Non-pigmented ciliary epithelial cell (primary cell): ENCODE measurements at places on chromosomes 5 and 9.

- no peak for DNase-seq
These were observed 75.6 kb downstream of the TLR4 start for GRCh38 chr9:117779760-117780159.

DNA sequence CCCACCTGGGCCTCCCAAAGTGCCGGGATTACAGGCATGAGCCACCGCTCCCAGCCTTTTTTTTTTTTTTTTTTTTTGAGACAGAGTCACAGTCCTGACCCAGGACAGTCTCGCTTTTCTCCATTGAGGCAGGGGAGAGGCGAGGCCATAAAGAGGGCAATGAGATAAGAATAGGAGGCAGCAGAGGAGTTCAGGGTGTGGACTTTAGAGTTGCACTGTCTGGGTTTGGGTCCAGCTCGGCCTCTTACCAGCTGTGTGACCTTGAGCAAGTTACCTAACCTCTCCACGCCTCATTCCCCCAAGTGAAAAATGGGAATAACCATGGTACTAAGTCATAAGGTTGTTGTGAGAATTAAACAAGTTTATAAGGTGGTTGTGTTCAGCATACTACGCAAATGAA lies 24.6 kb upstream of the ANKH start:
- no peak for DNase-seq

GRCh38 chr9:109793921-109794320 lies 13.9 kb downstream of the PALM2AKAP2 start:
- no peak for DNase-seq

DNA sequence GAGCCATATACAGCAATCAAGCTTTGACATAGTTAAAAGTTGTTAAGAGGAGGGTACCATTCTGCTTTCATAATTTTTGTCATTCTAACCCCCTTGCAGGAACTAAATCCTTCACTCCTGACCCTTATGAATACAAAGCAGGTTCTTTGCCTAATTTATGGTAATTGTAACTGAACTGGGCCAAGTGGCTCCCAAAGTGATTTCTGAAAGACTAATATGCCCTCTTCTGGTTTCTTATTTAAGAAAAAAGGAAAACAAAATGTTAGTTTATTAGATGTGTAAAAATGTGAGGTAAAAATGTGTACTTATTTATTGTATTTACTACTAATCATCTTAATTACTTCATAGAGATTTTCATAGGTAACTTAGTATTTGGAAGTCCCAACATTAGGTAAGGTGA lies 268.5 kb downstream of the BNC2 start:
- DNase-seq = no peak

GRCh38 chr5:78659114-78659513 lies 10.5 kb upstream of the LHFPL2 start:
- DNase-seq = no peak

DNA sequence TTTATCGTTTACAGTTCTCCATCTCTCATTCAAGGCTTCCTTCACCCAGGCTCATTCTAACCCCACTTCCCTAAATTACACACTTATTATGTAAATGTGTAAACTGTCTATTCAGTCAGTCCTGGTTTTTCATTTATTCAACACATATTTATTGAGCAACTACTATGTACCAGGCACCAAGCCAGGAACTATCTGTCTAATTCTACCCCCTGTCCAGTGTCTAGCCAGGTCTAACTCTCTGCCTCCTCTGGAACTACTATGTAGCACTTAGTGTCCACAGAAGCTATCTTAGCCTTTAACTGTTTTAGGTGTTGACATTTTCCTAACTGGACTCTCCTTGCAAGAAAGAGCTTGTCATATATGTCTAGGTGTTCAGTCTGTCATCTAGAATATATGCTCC lies 56.5 kb downstream of the PDE4D start:
- DNase-seq = no peak

DNA sequence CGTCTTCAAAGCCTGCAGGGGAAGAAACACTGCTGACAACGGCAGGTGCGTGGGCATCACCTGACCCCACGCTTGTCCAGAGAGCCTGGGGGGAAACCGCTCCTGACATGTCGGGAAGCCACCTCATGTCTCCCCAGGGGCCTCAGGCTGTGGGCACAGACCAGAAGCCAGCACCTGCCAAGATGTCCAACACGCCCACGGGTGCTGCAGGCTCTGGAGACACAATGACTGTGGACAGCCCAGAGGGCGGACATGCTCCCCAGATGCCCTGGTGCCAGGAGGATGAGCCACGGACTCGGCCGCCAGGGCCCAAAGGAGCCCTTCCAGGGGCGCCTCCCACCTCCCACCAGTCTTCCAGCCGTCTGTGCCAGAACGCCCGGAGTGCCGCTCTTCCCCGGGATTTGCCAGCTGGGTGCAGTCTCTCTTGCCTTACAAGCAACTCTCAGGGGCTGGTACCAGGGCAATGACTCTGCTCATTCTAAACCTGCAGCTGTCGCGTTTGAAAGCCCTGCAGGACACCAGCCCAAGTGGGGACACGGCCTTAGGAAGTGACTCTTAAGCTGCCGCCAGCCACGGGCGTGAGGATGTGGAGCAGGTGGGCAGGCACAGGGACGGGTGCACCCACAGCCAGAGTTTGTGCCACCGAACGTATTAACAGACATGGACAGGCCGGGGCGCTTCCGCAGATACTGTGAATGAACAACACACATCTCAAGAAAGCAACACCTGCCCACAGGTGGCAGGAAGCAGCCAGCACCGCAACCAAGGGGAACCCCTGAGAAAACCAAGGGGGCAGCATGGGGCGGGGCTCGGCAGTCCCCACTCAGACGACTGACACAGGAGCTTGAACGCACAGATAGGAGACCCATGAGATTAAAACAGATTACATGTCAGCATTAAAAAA lies 6.8 kb upstream of the LHX3 start:
- DNase-seq = no peak

GRCh38 chr5:171409164-171410136 lies 10.0 kb upstream of the FGF18 start:
- no peak for DNase-seq

GRCh38 chr5:86461169-86461956 lies 156.4 kb upstream of the COX7C start:
- peak; percentile 1 for DNase-seq

DNA sequence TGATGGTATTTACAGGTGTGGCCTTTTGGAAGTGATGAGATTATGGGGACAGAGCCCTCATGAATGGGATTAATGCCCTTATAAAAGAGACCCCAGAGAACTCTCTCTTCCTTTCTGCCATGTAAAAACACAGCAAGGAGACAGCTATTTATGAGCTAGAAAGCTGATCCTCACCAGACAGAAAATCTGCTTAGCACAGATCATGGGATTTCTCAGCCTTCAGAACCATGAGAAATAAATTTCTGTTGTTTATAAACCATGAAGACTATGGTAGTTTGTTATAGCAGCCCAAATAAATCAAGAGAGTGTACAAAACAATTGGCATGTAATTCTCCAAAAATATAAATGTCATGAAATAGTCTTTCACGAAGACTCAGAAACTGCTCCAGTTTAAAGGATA lies 211.0 kb downstream of the PDE4D start:
- DNase-seq = no peak

- no peak for DNase-seq
These were observed 358.0 kb downstream of the ENC1 start for GRCh38 chr5:74282490-74282889.

DNA sequence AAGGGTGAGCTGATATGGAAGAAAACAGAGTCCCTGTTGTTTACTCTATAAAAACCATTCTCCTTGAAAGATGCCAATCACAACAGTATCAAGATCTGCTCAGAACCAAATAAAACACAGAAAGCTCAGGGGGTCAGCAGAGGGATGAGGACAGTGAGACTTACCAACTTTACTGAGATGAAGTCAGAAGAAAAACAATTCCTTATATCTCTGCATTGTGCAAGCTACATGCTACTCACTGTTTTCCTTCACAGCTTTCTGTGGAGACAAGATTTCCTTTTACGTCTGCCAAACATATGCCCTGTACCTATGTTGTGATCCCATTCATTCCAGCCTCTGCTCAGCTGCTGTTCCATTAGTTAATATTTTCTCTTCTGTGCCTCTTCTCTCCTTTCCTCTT lies 185.6 kb downstream of the TSSK1B start:
- no peak for DNase-seq

- no peak for DNase-seq
These were observed 2.0 kb downstream of the SPINK7 start for GRCh38 chr5:148314187-148314586.

DNA sequence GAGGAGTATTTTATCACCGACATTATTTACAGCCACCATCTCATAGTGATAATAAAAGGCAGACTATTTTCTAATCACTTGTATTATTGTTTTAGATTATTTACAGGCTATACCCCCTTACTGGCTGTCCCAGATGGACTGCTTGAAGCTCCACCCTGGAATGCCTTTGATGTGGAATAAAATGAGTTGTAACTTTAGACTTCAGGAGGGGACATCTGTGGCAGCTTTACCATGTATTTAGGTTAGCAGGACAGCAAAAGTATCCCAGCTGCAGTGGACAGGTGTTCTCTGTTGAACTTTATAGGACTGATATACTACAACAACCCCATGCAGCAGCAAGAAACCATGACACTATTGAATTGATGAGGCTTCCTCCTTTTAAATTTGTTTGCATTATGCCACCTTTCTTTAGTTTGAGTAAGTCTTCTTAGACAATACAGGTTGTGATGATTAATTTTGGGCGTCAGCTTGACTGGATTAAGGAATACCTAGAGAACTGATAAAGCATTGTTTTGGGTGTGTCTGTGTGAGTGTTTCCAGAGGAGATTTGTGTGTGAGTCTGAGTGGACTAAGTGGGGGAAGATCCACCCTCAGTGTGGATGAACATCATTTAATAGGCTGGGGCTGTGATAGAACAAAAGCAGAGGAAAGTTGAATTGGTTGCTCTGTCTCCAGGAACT lies 29.2 kb upstream of the C9orf57 start:
- DNase-seq = no peak

- DNase-seq = no peak
These were observed 34.7 kb downstream of the CSNK1G3 start for GRCh38 chr5:123546657-123547056.

DNA sequence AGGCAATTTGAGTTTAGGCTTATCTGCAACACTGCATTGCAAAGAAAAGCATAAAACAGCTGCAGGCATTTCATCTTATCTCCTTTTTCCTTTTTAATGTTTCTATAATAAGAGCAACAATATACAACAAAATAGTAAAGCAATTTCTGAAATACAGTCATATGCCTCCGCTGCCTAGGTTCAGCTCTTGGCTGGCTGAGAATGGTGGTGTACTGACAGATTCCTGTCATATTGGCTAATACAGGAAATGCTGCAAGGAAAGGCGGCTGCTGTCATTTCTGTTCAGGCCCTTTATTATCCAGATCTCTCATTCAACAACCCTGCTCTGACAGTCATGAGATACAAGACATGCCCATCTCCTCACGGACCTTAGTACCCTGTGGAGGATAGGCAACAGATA lies 677.0 kb downstream of the TAF11L14 start:
- DNase-seq = no peak

DNA sequence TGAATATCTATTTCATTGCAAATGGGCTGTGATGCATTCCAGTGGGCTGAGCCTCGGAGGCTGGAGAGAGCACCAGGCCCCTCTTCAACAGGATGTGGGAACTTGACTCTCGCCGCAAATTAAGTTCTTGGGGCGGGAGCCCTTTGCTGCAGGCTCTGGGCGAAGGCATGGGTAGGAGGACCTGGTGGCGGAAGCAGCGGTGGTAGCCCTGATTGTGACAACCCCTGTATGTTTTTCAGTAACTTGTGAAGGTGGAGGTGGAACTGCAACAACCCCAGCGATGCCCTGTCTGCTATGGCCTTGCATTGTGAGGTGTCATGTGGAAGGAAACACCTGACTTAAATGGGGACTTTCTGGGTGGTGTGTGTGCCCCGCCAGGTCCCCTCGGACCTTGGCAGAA lies 9.4 kb downstream of the FYB1 start:
- DNase-seq = no peak

DNA sequence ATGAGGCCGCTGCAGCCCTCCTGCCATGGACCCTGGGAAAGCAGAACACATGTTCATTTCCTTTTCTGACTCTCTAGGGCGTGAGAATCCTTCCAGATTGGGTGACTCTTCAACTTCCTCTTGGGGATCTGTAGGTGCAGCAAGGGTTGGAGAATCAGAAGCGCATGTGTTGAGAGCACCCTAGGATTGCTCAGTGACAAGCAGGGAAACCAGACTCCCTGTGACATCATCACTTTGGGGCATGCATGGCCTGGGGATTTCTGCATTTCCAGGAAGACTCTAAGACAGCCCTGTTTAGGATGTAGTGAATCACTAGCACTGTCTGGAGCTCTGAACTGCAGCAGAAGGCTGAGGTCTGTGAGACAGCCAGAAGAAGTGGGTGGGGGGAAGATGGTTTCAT lies 15.1 kb upstream of the LCP2 start:
- peak; percentile 9 for DNase-seq

DNA sequence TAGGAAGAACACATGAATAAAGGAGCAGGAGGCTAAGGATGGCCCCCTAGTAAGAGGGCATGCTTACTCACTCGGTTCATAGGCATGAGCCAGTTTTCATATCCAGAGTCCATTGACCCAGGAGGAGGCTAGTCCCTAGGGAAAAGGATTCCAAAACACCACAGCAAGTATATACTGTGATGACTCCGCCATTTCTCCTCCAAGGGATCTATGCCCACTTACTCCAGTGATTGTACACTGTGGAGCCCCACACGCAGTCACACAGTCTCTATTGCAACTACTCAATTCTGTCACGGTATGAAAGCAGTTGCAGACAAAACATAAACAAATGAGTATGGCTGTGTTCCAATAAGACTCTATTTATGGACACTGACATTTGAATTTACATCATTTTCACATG lies 117.7 kb upstream of the ALDH1B1 start:
- DNase-seq = no peak

- DNase-seq = no peak
These were observed 269.1 kb upstream of the CD180 start for GRCh38 chr5:67465537-67466207.

DNA sequence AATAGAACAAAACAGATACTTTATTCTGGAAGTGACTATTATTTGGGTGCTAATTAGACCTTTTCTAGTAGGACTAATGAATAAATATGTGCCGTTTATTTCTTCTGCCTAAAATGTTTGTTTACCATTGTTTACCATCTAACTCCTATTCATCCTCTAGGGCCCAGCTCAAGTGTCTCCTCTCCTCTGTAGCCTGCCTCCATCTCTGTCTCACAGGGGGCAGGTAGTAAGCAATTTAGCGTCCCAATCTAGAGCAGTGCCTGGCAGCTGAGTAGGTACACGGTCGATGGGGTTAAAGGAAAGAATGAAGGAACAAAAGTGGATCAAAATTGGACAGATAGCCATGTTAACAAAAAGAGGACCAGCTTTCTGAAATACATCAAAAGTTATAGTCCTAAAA lies 230.9 kb downstream of the SLF1 start:
- DNase-seq = no peak

GRCh38 chr9:132982458-132982857 lies 4.0 kb downstream of the GFI1B start:
- DNase-seq = no peak

GRCh38 chr5:142674531-142675469 lies 11.1 kb downstream of the FGF1 start:
- DNase-seq = peak; percentile 40
